ENCODE measurements at places on chromosomes 7 and 10.

- DNase-seq, result no peak
Measured at GRCh38 chr7:4801839-4802231, 26.4 kb downstream of the AP5Z1 start.

DNA sequence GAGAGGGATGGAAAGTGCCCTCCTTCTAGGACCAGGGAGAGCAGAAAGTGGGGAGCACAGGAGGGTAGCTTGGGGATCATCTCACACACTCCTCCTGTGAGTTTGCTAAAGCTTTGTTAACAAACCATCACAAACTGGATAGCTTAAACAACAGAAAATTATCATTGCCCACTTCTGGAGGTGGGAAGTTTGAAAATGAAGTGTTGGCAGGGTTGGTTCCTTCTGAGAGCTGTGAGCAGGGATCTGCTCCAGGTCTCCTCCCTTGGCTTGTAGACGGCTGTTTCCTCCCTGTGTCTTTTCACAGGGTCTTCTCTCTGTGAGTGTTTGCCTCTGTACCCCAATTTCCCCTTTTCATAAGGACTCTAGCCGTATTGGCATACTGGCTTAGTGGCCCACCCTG is 32.0 kb upstream of the CXCL12 start:
- DNase-seq, result no peak

GRCh38 chr10:15824498-15824897 is 35.8 kb downstream of the MINDY3 start:
- DNase-seq, result no peak

DNA sequence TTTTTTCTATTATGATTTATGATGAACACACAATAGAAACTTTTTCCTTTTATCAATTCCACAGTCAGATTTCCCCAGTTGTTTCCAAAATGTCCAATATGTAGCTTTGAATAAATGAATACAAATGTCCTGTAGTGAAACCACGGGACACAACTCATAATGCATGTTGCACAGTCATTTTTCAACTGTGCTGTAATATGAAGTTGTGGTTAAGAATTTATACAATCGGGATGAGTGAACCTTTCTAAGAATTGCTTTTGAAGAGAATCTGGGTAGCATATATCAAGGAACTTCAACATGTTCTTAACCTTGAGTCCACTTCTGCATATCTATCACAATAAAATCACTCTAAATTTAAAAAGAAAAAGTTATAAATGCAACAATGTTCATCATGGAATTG is 14.6 kb upstream of the ST7 start:
- no peak for DNase-seq

DNA sequence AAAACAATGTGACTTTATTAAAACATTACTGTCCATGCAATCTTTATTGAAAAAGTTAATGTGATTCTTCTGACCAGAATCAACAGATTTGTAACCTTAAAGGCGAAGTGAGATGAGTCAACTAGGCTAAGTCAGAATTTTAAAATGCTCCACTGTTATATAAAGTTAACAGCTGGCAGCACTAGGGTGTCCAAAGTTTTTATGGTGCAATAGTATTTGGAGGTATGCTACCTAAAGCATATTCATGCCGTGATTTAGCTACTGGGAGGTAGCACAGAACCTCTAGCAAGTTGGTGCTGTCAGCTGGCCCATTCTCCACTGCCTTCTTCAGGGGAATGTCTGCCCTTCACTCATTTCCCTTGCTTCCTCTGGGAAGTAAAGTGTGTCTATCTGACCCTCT is 126.7 kb downstream of the RAPGEF5 start:
- no peak for DNase-seq

DNA sequence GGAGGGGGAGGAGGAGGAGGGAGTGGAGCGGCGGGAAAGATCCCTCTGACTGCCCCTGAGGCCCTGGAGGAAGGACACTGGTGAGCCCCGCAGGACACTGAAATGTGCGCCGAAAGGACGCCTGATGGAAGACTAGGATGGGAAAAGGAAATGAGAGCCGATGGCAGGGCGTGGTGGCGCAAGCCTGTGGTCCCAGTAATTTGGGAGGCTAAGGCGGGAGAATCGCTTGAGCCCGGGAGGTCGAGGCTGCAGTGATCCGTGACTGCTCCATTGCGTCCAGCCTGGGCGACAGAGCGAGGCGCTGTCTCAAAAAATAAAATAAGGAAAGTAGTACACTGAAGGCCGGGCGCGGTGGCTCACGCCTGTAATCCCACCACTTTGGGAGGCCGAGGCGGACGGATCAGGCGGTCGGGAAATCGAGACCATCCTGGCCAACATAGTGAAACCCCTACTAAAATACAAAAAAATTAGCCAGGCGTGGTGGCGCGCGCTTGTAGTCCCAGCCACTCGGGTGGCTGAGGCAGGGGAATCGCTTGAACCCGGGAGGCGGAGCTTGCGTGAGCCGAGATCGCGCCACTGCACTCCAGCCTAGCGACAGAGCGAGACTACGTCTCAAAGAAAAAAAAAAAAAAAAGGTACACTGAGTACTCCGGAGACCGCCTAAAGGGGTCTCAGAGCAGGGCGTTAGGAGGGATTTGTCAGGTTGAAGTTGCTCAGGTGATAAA is 561 bp upstream of the HNRNPF start:
- peak; percentile 68 for DNase-seq

- no peak for DNase-seq
Measured at GRCh38 chr7:102069931-102070629, 216.6 kb upstream of the SH2B2 start.

GRCh38 chr7:29958667-29959358 is 30.8 kb downstream of the SCRN1 start:
- DNase-seq, result no peak

- DNase-seq, result no peak
Measured at GRCh38 chr10:14698111-14698828, 76.4 kb downstream of the FAM107B start.

- DNase-seq, result no peak
Measured at GRCh38 chr10:52387744-52388143, 73.7 kb downstream of the DKK1 start.

- DNase-seq, result no peak
Measured at GRCh38 chr10:12602521-12602920, 253.2 kb downstream of the CAMK1D start.

GRCh38 chr10:123703195-123703790 is 37.1 kb downstream of the GPR26 start:
- no peak for DNase-seq

- DNase-seq, result no peak
Measured at GRCh38 chr10:128687408-128687807, 561.2 kb upstream of the MKI67 start.

- DNase-seq, result no peak
Measured at GRCh38 chr7:45055594-45056219, 33.1 kb downstream of the NACAD start.

DNA sequence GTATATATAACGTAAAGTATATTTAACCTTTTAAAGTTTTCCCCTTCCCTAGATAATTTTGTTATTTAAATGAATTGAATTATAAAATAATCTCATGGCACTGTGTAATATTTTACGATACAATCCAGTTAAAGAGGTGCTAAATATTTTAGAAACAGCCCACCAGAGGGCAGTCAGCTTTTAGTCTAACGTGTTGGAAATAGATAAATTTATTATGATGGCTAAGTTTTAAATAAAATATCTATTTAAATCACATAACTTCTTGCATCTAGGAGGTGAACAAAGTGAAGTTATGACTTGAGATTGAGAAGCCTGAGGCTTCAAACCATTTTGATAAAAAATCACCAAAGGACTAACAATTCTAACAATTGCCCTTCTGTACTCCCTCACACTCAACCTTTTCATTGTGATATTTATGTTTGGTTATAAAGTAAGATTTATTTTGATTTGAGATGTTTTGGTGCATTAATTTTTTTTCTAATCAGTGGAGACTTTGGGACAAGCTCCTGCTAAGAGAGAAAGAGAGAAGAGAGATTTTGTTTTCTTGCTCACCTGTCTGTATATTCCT is 171.5 kb upstream of the SP4 start:
- no peak for DNase-seq

GRCh38 chr10:79241990-79242619 is 105.2 kb upstream of the PPIF start:
- peak; percentile 14 for DNase-seq

Data from activated effector memory CD4-positive, alpha-beta T cell treated with Interleukin-2 at 50 U/mL for 16 hours (primary cell).